ENCODE measurements at places on chromosomes 1 and 21.

DNA sequence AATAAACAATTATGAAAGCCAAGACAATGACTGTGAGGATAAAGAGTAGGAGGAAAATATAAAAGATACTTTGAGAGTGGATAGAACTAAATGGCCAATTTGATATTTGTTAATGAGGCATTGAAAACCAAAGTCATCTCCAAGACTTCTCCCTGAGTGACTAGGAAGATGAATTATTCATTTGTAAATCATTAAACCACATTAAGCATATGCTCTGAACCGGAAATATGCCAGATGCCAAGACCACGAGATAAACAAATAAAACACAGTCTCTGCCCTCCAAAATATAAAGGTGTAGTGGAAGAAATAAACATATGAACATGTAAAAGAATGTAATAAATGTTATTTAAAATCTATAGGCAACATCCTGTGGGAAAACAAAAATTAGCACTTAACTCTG lies 78.8 kb downstream of the MRPL39 start:
- no peak for DNase-seq

- DNase-seq: no peak
Observed at GRCh38 chr1:26761217-26761616, 26.5 kb upstream of the PIGV start.

DNA sequence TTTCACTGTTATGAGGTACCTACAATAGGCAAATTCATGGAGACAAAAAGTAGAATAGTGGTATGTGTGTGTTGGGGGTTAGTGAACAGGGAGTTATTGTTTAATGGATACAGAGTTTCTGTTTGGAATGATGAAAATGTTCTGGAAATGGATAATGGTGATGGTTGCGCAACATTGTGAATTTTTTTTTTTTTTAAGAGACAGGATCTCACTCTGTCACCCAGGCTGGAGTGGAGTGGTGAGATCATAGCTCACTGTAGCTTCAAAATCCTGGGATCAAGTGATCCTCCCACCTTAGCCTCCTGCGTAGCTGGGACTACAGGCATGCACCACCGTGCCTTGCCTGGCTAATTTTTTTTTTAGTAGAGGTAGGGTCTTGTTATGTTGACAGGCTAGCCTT lies 34.5 kb upstream of the TRABD2B start:
- no peak for DNase-seq

- no peak for DNase-seq
Observed at GRCh38 chr1:11598461-11598860, 55.8 kb downstream of the FBXO2 start.

DNA sequence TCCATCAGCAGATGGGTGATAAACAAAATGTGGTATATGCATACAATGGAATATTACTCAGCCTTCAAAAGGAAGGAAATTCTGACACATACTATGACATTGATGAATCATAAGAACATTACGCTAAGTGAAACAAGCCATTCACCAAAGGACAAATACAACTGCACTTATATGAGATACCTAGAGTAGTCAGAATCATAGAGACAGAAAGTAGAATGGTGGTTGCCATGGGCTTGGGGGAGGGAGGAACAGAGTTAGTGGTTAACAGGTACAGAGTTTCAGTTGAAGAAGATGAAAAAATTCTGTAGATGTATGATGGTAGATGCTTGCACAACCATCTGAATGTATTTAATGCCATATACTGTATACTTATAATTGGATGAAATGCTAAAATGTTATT lies 39.1 kb upstream of the KCNK2 start:
- no peak for DNase-seq

DNA sequence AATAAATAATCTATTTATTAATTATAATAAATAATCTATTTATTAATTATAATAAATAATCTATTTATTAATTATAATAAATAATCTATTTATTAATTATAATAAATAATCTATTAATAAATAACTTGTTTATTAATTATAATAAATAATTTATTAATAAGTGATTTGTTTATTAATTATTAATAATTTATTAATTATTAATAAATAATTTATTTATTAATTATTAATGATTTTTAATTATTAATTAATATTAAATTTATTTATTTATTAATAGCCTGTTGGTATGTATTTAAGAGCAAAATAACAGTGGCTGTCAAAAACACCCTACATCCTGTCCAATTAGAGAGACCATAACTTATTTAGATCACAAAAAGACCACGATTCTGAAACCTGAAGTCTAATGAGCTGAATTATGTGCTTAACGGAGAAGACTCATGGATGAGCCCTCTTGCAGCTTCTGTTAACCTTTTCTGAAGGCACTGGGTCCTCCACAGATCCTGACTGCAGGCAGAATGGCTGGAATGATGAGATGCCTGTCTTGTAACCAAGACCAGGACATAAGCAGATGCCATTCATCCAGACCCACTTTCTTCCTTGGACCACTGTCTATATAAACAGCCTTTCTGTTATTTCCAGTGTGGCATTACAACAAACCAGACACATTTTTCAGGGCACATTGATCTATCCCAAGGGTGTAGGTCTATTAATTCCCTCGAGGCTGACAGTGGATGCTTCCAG lies 134.2 kb downstream of the SETD4 start:
- no peak for DNase-seq

Measured in CD4-positive, alpha-beta T cell treated with Interleukin-12 subunit alpha and Interleukin-12 subunit beta, for 1 hour (primary cell).